ENCODE measurements at places on chromosomes 1 and 21.

DNA sequence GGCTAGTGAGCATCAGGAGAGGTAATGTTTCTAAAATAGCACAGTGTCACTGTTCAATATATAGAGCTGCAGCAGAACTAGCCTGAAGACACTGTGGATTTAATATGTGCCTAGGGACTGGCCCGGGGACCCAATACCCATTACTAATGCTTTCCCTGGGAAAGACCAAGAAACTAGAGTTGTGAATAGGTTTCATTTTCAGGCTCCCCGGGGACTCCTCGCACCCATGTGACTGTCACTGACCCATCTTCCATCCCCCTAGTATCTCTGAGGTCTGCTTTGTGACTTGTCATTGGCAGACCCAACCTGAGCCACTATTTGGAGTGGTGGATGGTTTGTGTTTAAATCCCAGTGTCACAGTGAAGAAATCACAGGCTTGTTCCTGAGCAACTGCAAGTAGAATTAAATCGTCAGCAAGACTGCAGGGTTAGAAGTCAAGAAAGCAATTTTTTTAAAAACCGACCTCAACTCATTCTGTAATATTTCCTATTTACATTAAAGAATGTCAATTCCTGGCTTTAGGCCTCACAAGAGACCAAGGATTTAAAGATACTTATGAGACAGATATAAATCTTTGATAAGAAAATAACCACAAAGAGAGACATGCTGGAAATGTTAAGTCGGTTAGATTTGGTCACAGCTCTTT is 130.0 kb upstream of the TNR start:
- no peak for DNase-seq

GRCh38 chr1:30912913-30913652 is 4.5 kb upstream of the SDC3 start:
- no peak for DNase-seq

DNA sequence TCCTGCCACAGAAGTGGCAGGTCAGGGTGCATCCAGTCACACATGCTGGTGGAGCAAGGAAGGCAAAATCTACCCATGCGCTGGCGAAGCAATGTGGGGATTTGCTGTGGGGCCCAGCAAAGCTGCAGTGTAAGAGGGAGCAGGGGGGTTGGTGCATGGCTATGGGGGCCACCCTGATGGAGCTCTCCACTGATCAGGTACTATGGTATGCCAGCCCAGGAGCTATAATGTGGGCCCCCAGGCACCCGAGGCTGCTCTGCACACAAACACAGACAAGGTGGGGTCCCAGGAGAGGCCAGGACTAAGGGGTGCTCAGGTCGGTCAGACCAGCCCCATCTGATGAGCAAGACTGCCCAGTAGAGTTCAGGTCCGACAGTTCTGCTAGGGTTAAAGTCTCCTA is 213.5 kb downstream of the ZC3H11B start:
- no peak for DNase-seq

GRCh38 chr1:1629430-1630190 is 2.4 kb upstream of the MMP23B start:
- DNase-seq, result no peak

DNA sequence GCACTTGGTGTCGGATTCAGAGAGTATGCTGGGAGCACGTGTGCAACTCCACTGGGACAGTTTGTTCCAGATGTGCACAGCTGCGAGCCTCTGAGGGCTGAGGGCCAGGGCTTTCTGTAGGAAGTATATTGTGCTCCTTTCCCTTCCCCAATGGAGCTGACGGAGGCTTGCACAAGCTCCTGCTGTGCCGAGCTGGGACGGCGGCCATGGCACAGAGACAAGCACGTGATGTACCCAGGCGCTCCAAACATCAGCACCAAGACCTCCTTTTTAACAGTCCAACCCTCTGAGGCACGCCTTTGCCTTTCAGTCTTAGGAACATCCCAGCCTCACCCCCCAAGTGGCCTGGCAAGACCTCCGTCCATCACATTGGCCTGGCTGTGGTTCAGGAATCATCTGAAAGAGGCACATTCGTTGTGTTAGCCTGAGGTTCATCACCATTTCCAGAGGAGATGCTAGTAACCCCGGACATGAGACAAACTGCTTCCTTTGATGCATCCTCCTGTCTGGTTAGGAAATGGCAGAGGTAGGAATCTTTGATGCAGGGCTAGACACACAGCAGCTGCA is 339.2 kb upstream of the KAZN start:
- DNase-seq, result no peak

- DNase-seq, result no peak
Measured at GRCh38 chr1:164777518-164777917, 218.5 kb downstream of the PBX1 start.

DNA sequence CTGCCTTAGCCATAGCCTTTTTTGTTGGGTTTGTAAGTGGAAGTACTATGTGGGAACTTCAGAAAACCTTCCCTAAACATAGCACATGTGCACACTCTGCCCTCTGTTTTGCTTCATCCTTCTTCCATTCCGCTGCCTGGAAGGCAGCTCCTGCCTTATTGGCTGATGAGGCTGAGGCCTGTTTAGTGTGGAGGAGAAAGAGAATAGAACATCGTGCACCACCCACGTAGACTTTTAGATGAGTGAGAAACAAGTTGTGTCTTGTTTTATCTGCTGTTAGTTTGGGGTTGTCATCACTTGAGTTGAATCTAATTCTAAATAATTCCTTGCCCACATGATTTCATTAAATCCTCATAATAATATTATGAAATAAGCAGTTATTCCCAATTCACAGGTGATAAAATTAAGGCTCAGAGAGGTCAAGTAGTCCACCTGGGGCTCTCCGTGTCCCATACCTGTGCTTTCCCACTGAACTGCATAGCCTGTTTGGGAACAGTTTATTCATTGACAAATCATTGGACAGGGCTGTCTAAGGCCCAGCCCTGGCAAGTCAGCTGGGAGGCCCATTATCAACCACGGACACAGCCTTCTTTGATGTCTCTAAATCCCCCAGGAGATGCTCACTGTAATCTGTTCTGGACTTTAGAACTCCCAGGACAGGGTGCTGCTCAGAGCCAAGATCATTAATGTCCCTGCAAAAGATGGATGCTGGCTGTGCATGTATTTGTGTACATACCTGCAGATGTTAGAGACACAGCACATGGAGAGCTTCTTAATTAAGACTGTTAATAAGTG is 93.0 kb downstream of the ABCA4 start:
- DNase-seq, result no peak

- DNase-seq, result no peak
Measured at GRCh38 chr1:85584264-85584781, 3.8 kb downstream of the CCN1 start.

- DNase-seq, result peak; percentile 39
Measured at GRCh38 chr1:41810446-41810845, 108.3 kb downstream of the HIVEP3 start.

DNA sequence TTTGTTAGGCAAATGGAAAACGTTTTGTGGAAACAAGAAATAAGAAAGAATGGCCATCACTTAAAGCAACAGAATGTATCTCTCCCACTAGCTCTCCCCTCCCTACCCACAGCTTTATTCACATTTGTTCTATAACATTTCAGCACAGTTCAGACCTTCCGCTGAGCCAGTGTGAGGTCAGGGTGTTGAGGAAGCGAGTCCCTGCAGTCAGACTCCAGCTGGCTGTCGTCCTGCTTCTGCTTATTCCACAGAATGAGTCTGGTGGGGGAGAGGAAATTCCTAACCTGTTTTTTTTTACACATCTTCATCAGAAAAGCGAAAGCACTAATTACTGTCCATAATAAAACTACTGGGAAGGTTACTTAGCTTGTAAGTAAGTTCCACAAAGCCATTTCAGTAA is 39.0 kb downstream of the MRPL39 start:
- DNase-seq, result peak; percentile 64

DNA sequence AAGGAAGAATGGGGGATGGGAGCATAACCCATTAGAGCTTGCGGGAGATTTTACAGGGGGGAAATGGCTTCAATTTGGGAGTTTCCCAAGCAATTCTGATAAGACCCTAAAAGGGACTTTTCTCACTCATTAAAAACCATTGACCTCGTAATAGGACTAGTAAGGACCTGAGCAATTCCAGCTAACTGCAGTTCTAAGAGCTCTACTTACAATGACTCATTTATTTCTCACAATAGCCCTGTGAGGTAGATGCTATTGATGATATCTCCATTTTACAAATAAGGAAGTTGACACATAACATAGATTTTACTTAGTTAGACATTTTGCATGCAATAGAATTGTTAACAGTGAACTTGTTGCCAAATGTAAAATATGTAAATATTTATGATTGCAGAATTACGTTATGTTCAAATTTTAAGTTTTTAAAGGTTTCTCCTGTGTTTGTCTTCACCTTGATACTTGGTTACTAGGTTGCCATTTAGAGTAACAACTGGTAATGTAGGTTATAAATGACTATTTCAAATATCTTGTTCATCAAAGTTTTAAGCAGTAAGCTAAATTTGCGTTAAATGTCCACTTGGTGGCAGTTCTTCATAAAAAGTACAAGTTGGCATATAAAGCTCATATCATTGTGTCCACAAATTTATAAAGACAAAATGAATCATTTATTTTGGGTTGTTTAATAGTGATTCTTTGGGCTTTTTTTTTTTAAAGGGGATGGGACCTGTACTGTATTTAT is 182.0 kb downstream of the PLA2G4A start:
- DNase-seq, result no peak

GRCh38 chr21:35909456-35910223 is 150.7 kb downstream of the SETD4 start:
- no peak for DNase-seq

DNA sequence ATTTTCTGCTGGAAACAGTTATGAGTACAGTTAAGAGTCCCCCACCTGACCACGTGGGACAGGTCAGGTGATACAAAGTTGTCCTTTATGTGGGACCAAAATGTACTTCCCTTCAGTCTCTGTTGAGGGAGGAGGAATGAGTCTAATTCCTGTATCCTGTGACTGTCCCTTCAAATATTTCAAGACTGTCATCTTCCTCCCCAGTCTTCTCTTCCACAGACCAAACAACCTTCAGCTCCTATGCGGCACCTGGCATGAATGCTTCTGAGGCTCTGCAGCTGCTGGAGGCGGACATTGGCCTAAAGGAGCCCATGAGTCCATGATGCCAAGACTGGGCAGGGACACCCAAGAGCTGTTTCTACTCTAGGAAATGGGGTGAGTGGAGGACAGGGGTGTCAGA is 72.1 kb upstream of the SIM2 start:
- DNase-seq, result no peak

DNA sequence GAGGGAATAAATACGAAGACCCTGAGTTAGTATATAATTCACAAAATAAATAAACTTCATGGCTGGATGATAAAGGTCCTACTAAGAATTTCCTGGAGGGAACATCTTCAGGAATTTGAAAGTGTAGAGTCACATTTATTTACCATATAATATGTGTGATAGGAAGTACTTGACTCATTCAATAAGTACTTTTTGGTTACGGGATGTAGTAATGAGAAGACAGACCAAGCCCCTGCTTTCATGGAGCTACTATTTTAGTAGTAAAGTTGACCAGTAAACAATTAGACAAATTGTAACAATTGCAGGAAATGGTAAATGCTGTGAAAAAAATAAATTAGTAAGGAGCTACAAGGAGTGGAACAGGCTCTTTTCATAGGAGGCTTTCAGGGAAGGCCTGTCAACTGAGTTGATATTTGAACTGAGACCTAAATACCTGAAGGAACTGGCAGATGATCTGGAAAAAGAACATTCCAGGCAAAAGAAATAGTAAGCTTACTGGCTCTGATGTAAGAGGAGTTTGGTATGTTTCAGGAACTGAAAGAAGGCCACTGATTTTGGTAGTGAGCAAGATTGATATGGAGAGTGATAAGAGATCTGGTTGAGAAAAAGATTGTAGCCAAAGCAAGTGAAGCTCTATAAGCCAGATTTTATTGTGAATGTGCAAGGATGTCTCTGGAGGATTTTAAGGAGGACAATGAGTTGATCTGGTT is 36.2 kb downstream of the CAMSAP2 start:
- DNase-seq, result no peak

DNA sequence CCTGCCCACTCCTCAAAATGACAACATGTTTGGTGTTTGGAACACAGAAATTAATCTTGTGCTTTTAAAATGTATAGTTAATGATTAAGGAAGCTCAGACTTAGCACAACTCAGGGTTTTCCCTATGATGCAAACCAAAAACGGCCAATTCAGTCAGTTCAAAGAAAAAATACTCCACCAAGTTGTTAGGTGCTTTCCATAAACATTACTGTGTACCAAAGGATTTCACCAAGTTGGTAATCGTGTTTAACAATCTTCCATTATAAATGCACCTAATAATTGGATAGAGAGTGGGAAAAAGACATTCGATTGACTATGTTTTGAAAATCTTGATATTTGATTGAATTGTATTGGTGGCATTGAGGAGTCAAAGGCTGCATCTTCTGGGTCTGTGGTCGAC is 33.3 kb upstream of the DUSP10 start:
- no peak for DNase-seq

- no peak for DNase-seq
Measured at GRCh38 chr1:202122639-202123335, at the start of gene GPR37L1. Gene GPR37L1, plus strand, starts transcription at chr1:202122917. Its CDS starts 47 bp downstream, at chr1:202122964.

DNA sequence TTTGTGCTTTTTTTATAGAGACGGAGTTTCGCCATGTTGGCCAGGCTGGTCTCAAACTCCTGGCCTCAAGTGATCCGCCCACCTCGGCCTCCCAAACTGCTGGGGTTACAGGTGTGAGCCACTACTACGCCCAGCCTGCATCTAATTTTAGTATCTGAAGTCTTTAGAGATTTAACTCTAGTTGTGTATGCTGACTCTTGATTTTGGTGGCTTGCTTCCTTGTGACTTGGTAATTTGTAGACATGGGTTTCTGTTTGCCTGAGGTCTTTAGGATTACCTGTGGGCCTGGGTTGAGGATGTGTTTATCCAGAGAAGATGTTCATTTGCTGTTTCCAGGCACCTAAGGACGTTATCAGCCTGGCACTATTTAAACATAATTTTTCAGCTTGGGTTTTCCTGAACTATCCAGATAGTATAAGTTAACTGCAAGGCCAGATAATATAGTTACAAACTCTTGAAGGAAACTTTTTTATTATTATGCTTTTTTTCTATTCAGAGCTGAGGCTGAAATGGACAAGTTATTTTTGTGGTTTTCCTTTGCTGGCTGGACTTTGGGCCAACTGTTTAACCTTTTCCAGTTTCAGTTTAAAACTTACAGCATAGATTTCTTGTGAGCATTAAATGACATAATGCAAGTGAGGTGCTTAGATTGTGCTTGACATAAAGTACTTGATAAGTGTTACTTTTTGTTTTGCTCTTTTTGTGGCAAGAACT is 7.5 kb upstream of the VASH2 start:
- DNase-seq, result no peak

- DNase-seq, result no peak
Measured at GRCh38 chr21:42820616-42821465, 58.5 kb downstream of the WDR4 start.

- no peak for DNase-seq
Measured at GRCh38 chr1:205217418-205217817, 5.9 kb upstream of the DSTYK start.

GRCh38 chr1:223230161-223230881 is 87.3 kb upstream of the TLR5 start:
- DNase-seq, result no peak

DNA sequence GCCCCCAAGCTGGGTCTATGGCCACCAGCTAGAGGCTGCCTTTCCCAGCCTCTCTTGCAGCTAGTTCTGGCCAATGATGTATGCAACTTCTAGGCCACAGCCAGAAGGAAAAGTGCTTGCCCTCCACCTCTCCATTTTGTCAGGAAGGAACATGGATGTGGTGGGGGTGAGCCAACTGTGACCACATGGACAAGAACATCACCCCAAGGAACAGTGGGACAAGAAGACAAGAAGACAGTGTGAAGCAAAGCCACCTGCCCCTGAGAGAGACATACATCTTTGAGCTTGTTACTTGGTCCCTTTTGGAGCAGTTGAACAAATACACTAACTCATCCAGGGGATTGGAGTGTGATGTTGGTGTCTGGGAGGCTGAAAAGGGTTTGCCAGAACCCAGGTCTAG is 105.8 kb upstream of the EDN2 start:
- DNase-seq, result no peak

All from right renal cortex interstitium (tissue), 3 donors.